ENCODE measurements at places on chromosomes 3 and 15.

DNA sequence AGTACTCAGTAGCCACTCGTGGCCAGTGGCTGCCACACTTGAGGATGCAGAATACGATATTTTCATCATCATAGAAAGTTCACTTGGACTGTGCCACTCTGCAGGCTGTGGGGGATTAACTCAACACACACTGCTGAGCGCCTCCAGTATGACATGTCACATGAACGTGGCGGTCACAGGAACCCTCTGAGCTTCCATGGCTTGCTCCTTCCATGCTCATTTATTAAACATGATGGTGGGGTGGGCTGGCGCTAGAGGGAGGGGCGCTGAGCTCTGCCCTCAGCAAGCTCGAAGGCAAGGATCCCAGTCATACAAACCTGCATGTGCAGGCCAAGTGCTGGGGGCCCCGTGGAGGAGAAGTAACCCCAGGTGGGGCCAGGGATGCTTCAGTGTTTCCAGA lies 85.5 kb downstream of the WNT7A start:
- no peaks in the 10 kb centered on the region for H3K36me3 ChIP-seq
- H3K27me3 ChIP-seq, result no peaks in the 10 kb centered on the region
- no peak overlapping the region for H3K4me3 ChIP-seq

DNA sequence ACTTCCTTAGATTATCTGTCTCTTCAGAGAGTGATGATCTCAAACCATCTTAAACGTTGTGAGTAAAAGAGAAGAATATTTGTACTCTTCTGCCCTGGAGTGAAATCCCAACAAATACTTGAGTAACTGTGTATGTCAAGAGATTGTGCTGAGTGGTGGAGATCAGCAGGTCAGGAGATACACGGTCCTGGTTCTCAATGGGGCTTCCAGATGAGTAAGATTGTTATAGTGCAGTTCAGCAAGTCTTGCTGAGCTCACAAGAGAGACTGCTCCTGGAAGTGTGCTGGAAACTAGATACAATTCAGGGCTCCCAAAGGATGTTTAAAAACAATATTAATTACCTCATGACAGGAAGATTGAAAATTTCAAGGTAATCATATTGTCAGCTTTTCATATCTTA lies 184.3 kb downstream of the AKAP13 start:
- no peaks in the 10 kb centered on the region for H3K27me3 ChIP-seq
- DNase-seq, result no peak
- H3K36me3 ChIP-seq, result peaks cover 28% of the 10 kb centered on the region
- H3K4me1 ChIP-seq, result peaks cover 5% of the 10 kb centered on the region
- no peak overlapping the region for H3K27ac ChIP-seq
- H3K4me3 ChIP-seq, result no peak overlapping the region

GRCh38 chr3:127368186-127369032 lies 80.6 kb upstream of the PRR20G start:
- H3K27ac ChIP-seq, result no peak overlapping the region
- H3K4me1 ChIP-seq, result no peaks in the 10 kb centered on the region
- H3K27me3 ChIP-seq, result peaks cover 4% of the 10 kb centered on the region
- H3K36me3 ChIP-seq, result no peaks in the 10 kb centered on the region
- no peak overlapping the region for H3K4me3 ChIP-seq
- no peak for DNase-seq

GRCh38 chr3:168581771-168582225 lies 486.1 kb upstream of the GOLIM4 start:
- H3K4me1 ChIP-seq, result no peaks in the 10 kb centered on the region
- no peak overlapping the region for H3K27ac ChIP-seq
- H3K4me3 ChIP-seq, result no peak overlapping the region
- no peak for DNase-seq
- no peaks in the 10 kb centered on the region for H3K36me3 ChIP-seq

DNA sequence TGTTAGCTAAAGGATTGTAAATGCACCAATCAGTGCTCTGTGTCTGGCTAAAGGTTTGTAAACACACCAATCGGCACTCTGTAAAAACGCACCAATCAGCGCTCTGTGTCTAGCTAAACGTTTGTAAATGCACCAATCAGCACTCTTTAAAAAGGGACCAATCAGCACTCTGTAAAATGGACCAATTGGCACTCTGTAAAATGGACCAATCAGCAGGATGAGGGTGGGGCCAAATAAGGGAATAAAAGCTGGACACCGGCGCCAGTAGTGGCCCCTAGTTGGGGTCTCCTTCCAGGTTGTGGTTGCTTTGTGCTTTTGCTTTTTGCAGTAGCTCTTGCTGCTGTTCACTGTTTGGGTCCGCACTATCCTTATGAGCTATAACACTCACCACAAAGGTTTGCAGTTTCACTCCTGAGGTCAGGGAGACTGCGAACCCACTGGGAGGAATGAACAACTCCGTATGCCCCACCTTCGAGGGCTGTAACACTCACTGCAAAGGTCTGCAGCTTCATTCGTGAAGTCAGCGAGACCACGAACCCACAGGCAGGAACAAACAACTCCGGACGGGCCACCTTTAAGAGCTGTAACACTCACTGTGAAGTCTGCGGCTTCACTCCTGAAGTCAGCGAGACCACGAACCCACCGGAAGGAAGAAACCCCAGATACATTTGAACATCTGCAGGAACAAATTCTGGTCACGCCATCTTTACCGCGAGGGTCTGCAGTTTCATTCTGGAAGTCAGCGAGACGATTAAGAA lies 1.1 kb upstream of the SUCLG2 start:
- peak overlapping the region; percentile 97 for H3K4me3 ChIP-seq
- DNase-seq, result no peak
- no peaks in the 10 kb centered on the region for H3K27me3 ChIP-seq
- no peaks in the 10 kb centered on the region for H3K36me3 ChIP-seq

DNA sequence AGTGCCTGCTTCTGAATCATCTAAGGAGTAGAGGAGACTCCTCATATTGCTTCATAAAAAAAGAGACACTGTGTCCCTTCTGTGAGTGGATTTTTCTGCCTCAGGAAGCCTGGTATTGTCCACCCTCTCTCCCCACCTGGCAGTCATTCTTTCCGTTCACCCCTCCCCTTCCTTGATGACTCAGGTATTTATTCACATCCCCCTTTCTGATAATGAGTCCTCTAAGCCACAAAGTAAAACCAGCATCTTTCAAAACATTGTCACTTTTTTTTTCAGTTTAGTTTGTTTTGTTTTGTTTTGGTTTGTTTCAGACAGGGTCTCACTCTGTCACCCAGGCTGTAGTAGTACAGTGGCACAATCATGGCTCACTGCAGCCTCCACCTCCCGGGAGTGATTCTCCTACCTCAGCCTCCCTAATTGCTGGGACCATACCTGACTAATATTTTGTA lies 65.2 kb upstream of the UBE2E1 start:
- DNase-seq, result no peak
- peak overlapping the region; percentile 98 for H3K27ac ChIP-seq

- peaks cover 3% of the 10 kb centered on the region for H3K4me1 ChIP-seq
- no peak overlapping the region for H3K27ac ChIP-seq
- no peaks in the 10 kb centered on the region for H3K36me3 ChIP-seq
- H3K4me3 ChIP-seq, result no peak overlapping the region
- DNase-seq, result no peak
Measured at GRCh38 chr3:52293491-52294319, 6.1 kb downstream of the GLYCTK start.

DNA sequence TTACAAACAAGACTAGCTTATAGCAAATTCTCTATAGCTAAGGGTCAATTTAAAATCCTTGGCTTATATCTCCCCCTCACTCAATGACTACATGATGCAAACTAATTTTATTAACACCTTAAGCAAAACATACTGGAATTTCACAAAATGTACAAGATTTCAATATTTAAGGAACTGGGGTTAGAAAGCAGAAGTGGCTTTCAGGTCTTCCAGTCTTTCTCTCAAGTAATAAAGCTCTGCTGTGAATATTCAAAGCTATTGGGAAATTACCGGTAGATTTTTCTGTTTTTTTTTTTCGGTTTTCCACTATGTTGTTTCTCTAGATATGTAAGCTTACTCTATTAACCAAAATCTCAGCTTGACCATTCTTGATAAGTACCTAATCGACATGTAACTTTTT lies 3.9 kb downstream of the EPM2AIP1 start:
- H3K27ac ChIP-seq, result no peak overlapping the region
- no peak overlapping the region for H3K4me3 ChIP-seq
- no peak for DNase-seq
- H3K27me3 ChIP-seq, result no peaks in the 10 kb centered on the region

DNA sequence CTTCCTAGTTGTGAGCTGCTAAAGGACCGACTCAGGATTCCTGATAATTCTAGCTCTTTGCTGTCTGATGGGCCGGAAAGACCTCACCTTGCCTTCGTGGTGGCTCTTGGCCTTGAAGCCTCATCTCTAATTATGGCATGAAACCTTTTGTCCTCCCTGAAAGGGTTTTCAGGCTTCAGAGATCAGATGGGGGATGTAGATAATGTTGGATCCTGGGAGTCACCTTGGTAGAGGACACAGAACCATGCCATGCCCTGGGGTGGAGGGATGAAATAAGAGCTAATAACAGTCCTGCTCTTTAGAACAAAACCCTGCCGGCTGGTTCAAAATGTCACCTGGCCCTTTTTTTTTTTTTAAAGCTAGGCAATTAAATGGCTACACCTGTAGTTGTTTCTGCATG lies 50.8 kb upstream of the SYN2 start:
- H3K4me3 ChIP-seq, result no peak overlapping the region
- no peaks in the 10 kb centered on the region for H3K4me1 ChIP-seq
- peaks cover 19% of the 10 kb centered on the region for H3K27me3 ChIP-seq

GRCh38 chr15:67578020-67578600 lies 35.6 kb downstream of the MAP2K5 start:
- no peak overlapping the region for H3K27ac ChIP-seq
- DNase-seq, result no peak
- no peak overlapping the region for H3K4me3 ChIP-seq
- H3K36me3 ChIP-seq, result peaks cover 9% of the 10 kb centered on the region

DNA sequence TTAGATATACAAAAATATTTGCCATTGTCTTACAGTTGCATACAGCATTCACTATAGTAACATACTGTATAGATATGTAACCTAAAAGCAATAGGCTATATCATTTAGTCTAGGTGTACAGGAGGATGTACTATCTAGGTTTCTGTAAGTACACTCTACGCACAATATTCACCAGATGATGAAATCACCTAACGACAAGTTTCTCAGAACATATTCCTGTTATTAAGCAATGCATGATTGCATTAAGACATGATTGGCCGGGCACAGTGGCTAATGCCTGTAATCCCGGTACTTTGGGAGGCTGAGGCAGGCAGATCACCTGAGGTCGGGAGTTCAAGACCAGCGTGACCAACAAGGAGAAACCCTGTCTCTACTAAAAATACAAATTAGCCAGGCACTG lies 14.5 kb upstream of the PRKCI start:
- H3K27ac ChIP-seq, result no peak overlapping the region
- H3K27me3 ChIP-seq, result no peaks in the 10 kb centered on the region
- H3K4me3 ChIP-seq, result no peak overlapping the region
- no peaks in the 10 kb centered on the region for H3K36me3 ChIP-seq

- no peaks in the 10 kb centered on the region for H3K36me3 ChIP-seq
- no peak overlapping the region for H3K27ac ChIP-seq
- peaks cover 16% of the 10 kb centered on the region for H3K4me1 ChIP-seq
- H3K4me3 ChIP-seq, result no peak overlapping the region
- no peak for DNase-seq
- H3K27me3 ChIP-seq, result no peaks in the 10 kb centered on the region
Measured at GRCh38 chr3:1200371-1200770, 107.5 kb downstream of the CNTN6 start.

- no peaks in the 10 kb centered on the region for H3K27me3 ChIP-seq
- no peak overlapping the region for H3K27ac ChIP-seq
- no peaks in the 10 kb centered on the region for H3K36me3 ChIP-seq
- H3K4me3 ChIP-seq, result no peak overlapping the region
- H3K4me1 ChIP-seq, result no peaks in the 10 kb centered on the region
Measured at GRCh38 chr3:66361356-66361755, 139.5 kb downstream of the LRIG1 start.

DNA sequence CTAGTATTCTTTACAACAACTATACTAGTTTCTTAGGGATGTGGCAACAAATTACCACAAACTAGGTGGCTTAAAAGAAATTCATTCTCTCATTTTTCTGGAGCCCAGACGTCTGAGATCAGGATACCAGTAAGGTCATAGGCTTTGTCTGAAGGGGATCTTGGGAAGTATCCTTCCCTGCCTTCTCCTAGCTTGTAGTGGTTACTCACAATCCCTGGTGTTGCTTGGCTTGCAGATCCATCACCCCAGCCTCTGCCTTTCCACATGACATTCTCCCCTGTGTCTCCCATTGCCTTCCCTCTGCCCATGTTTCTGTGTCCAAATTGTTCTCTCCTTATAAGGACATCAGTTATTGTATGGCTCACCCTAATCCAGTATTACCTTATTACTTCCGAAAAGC lies 24.3 kb upstream of the CLDN1 start:
- no peaks in the 10 kb centered on the region for H3K36me3 ChIP-seq
- no peaks in the 10 kb centered on the region for H3K27me3 ChIP-seq
- H3K4me1 ChIP-seq, result peaks cover 27% of the 10 kb centered on the region
- peak overlapping the region; percentile 95 for H3K27ac ChIP-seq

DNA sequence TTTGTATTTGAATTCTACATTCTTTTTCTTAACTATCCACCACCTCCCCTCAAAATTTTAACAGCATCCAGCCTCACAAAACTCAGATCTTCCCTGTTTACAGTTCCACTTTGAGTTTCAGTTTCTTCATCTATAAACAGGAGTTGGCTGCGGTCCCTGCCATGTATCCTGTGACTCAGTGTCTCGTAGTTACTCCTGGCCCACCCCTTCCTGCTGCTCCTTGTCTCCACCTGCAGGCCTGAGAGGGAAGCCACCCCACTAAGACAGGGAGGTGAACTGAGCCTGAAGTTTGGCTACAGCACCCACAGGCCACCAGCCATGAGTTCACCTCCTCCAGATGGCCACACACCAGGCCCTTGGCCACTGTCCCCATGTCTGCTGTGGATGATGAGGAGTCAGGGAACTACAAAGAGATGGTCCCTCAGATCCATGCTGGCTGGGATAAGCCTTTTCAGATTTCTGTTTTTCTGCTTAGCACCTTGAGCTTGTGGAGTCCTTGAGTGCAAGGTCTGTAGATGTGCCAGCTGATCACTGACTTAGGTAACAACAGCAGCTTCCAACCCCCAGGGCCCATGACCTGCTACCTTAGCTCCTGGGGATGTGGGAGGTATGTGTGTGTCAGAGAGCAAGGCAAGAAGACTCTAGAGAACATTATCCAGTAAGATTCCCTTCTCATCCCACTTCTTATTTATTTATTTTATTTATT lies 37.5 kb downstream of the CD86 start:
- H3K4me3 ChIP-seq, result no peak overlapping the region
- no peaks in the 10 kb centered on the region for H3K27me3 ChIP-seq
- no peaks in the 10 kb centered on the region for H3K36me3 ChIP-seq
- no peaks in the 10 kb centered on the region for H3K4me1 ChIP-seq

All from RWPE2 (cell line).